ENCODE measurements at places on chromosomes 12 and 14.
A peak's percentile ranks its signal among the peaks of the same experiment; 100 is the strongest.

GRCh38 chr12:72509891-72510290, 237.7 kb downstream of the TRHDE start:
- no peak for DNase-seq

DNA sequence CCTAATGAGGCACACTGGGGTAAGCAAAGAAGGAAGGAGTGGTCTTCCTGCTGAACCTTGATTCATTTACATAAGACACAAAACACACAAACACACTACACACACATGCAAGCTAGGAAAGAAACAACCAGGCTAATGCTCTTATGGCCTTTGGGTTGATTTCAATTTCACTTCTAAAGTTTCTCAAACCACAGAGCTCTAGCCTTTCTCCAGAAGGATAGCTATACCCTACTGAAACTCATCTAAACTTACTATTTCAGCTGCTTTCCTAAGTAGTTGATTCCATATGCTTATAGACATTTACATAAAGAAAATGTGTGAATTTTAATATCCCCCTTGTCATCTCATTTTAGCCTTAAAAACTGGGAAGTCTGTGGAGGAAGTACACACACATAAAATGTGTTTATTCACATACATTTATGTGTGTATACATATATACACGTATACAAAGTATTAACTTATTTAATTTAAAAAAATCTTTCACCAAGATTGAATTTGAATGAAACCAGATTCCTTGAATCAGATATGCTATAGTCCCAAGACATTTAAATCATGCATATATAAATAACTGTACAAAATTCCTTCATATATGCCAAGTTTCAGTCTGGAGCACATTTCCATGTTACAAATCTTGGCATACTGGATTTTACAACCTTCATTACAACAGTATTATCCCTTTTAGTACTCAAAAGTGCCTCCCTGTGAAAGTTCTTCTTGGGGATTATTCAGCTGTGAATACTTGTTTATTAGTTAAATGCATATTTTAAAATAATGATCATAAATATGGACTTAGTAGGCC, 231.8 kb upstream of the NPAS3 start:
- DNase-seq: no peak

DNA sequence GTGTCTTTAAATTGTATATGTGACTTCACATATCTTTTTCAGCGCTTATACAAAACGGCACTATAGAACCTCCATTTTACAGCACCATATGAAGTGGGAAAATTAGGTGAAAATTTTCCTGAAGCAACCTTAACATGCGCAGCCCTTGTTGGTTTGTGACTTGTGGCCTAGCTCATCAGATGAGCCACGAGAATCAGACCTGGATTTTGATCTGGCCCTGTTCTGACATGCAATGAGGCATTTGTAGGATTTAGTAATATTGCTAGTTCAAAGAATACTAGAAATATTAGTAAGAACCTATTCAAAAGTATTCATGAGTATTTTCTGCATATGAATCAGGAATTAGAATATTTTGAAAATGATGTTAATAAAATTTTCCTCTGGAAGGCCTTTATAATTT, 2.9 kb downstream of the CDKN1B start:
- no peak for DNase-seq

- no peak for DNase-seq
Measured at GRCh38 chr12:110062241-110062640, 13.9 kb upstream of the C12orf76 start.

DNA sequence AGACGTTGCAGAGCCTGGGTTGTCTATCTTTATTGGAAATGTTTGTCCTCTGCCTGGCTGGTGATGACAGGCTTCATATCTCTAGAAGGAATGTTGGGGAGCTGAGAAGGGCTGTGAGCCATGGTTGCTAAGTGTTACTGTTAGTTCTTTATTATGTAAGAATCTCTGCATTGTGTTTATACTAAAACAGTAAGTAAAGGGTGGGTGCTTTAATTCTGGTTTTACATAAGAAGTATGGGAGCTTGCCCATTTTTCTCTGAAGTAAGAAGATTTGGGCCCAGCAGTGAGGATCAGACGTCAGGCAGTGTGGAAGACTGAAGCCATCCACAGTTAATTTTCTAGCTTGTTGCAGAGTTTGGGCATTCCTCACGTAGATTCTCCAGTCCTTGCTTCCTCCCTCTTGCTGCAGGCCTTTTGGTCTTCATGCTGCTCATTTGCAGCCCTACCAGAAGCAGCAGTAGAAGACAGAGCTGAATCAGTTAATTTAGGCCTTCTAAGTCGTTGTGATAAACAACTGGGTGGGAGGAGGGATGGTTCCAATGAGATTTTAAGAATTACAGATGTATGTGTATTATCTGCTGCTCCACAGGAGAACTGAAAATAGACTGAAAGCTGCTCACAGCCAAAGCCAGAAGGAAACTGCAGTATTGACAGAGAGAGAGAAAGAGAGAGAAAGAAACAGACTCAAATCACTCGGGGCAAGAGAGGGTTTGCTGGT, 21.4 kb downstream of the WNT5B start:
- no peak for DNase-seq

DNA sequence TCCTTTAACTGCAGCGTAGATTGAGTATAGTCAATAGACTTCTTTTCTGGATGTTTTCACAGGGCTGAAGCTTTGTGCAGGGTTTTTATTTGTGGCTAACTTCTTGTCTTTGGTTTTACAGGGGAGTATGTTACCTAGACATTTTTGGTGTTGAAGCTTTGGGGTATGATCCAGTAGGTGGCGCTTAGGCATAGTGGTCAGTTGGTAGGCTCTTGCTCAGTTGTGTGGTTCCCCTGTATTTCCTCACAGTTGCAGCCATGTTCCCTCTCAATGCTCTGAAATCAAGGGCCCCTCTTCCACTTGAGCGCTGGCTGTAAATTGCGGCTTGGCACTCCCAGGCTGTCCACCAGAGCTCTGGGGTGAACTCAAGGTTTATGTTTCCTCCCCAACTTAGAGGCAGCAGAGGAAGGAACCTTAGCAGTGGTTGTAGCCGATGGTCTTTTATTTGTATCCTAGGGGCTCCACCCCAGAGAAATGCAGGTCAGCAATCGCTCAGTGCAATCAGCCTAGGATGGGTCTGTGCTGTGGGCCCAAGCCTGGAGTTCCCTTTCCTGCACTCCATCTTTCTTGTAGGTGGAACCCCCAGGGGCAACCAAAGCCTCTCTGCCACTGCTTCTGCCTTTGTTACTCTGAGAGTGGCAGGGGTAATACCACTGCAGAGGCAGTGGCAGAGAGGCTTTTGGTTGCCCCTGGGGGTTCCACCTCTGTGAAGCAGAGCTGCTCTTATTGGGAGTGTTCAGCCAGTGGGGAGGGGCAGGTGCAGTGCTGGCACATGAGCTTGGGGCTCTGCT, 55.1 kb downstream of the CMAS start:
- DNase-seq: peak; percentile 56

- DNase-seq: no peak
Measured at GRCh38 chr14:104968153-104968527, 10.0 kb downstream of the AHNAK2 start.

DNA sequence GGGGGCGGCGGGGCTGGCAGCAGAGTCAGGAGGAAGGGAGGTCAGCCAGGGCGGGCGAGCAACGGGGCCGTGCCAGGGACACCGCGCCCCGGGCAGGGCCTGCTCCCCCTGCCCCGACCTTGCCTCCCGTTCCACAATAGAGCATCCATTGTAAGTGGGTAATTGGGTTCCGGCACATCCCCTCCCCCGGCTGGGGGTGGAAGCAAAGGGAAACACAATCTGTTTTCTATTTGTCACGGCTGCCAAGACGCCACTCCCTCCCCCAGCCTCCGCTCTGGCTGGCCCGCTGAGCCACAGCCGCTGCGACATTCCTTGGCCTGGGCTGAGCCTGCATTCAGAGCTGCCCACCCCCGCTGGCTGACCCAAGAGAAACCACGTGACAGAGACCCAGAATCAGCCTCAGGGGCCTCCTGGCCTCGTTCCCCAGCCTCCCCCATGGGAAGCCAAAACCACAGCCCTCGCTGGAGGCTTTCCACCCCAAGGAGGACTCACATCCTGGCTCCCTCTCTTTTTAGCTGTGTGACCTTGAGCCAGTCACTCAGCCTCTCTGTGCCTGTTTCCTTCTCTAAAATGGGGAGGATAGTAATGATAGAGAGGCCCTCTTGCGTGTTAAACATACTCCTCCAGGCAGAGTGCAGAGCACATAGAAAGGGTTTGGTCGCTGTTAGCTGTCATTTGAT, 117.6 kb downstream of the SCARB1 start:
- DNase-seq: no peak

DNA sequence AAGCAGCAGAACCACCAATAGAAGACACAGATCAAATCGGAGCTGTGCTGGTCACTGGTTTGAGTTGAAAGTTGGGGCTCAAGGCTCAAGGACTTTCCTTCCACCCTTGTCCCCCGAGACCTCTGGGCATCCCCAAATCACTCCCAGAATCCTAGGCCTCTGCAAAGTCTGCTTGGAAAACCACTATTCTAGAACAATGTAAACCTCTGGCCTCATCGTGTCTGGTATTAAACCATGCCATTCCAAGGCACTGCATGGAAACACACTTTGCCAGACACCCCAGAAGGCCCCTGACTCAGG, 288.0 kb downstream of the DPF3 start:
- DNase-seq: no peak

GRCh38 chr14:79037593-79037992, 867.4 kb downstream of the NRXN3 start:
- DNase-seq: no peak

DNA sequence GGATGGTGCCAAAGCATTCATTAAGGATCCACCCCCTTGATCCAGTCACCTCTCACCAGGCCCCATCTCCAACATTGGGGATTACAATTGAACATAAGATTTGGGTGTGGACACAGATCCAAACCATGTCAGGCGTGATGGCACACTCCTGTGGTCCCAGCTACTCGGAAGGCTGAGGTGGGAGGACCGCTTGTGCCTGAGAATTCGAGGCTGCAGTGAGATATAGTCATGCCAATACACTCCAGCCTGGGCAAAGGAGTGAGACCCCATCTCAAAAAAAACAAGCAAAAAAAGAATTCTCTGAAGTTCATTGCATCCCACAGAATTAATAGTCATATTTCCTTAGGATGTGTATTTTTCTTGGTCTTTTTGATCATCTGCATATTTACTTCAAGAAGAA, 34.9 kb downstream of the ZDHHC17 start:
- no peak for DNase-seq

GRCh38 chr12:3704512-3705353, 48.2 kb downstream of the CRACR2A start:
- no peak for DNase-seq

GRCh38 chr12:85621041-85621440, 215.2 kb downstream of the RASSF9 start:
- no peak for DNase-seq

DNA sequence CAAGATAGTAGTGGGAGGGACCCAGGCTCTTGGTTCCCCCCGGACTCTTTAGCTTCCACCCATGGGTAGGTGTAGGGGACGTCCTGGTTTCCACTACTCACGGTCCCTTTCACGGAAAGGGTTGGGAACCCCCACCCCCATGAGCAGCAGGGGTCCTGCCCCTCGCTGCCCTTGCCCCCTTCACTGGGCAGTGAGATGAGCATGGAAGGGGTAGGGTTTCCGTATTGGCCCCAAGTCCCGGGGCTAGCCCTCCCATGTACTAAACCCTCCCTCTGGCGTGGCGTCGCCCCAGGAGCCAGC, 12.7 kb downstream of the AGAP2 start:
- DNase-seq: no peak

DNA sequence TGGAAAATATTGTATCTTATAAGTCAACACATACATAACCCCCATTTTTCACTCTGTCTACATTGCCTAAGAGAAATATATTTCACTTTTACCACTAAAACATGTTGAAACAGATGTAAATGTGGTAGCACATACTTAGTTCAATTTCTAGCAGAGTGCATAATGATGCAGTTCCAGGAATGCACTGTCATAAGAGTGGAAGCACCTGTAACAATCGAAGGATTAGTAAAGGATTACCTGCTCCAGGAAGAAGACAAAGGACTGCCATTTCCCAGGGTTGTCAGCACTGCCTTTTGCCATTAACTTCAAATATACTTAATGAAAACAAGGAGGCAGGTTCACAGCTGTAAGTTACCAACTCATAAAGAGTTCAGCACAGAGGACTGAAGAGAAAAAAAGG, 24.6 kb downstream of the DAD1 start:
- peak; percentile 9 for DNase-seq

DNA sequence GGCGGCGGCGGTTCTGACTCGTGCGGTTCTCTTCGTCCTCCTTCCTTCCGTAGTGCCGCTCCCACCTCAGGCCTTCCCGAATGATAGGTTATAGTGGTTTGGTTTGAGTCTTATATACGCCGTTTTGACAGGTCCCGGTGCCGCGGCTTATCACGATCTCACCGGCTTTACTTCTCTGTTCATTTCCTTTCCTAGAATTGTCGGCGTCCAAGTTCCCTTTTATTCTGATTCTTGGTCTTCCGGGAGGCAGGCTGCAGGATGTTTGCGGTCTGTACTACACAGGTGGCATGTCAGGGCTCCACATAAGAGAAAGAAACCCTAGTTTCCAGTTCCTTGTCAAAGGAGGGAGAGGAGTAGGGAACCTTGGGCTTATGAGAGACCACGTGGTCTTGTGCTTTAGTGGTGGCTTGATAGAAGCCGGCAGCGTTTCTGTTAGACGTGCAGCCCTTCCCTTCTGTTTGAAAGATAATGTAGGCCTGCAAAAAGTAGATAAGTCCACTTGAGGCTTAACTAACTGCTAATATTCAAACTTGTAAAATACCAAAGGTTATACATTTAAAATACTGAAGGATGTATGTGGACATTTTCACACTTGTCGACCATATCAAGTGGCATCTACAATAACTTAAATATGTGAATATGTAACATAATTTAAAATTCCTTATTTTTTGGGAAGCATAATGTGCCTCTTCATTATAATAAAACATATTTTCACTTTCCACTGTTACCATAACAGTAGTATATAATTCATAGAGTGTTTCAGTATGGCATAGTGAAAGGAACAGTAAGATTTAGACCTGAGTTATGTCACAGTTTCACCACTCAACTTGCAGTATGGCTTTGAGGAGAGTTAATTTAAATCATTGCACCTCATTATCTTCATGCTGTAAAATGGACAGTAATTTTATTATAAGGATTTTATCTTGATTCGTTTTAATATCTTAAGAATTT, 804 bp downstream of the USP15 start:
- peak; percentile 87 for DNase-seq
